ENCODE measurements at places on chromosomes 11 and 22.

DNA sequence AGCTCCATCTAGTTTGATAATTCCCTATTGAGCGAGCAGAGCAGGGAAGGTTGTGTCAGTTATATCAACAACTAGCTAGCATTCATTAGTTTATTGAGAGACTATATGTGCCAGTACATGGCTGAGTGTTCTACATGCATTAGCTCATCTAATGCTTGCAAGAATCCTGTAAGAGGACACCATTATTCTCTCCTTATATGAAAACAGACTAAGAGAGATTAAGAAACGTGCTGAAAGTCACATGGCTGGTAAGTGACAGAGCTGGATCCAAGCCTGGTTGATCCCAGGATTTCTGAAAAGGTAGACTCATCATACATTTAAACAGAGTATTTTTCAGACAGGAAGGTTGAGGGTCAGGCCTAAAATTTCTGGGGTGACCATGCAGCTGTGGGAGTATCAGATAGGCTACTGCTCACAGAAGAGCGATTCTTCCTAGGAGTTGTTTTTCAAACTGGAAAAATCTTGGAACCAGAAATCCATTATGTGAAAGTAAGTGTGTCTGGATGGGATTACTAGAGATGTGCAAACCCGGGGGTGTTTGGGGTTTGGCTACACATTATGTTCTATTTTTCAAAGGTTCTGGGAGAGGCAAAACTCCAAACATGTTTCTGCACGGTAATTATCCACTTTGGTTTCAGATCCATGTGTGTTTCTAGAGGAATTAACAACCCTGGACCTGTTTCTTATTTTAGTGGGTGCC, 213.3 kb downstream of the FAM76B start:
- no peak for DNase-seq

DNA sequence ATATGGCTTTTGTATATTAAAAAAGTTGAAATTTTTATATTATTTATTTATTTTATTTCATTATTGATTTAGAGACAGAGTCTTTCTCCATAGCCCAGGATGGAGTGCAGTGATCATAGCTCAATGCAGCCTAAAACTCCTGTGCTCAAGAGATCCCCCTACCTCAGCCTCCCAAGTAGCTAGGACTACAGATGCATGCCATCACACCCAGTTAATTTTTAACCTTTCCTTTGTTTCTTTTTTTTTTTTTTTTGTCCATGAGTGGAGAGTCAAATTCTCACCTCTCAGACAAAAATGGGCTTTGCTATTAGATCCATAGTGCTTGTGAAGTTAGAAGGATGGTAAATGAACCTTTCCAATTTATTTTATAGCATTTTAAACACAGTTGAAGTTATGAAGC, 182.5 kb downstream of the SOX6 start:
- no peak for DNase-seq

DNA sequence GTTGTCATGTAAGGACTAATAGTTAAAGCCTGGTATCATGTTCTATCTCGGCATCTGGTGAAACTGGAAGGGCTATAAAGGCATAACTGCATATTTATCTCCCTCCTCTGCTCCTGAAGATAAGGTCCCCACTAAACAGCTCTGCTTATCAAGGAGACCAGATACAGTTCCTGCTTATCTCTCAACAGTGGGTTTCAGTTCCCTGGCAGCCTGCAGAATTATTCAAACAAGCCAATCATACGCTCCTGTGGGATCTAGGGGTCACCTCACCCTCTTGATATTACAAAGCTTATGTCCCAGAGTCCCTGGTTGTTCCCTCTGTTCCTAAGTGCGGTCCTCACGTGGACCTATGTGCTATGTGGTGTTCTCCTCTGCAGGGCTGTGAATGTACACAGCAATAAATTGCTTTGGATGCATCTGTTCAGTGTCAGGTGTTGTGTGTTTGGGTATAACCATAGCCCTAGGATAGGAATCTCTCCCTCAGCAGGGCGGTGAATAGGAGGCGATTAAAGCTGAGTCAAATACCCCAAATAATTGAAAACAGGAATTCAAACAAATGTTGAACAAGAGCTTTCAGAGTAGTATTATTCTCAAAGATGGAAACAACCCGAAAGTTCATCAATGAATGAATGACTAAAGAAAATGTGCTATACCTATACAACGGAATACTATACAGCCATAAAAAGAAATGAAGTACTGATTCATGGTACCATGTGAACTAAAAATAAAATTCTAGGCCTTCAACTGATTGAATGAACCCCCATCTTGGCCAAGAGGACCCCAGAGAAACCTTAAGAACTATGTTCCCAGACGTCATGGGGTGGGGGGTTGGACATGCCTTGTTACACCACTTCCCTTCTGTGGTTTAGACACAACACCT, 3.1 kb upstream of the OOSP4A start:
- no peak for DNase-seq

GRCh38 chr22:39439170-39439569, 17.6 kb upstream of the MGAT3 start:
- no peak for DNase-seq

- no peak for DNase-seq
Measured at GRCh38 chr22:27574002-27574366, 227.6 kb downstream of the MN1 start.

GRCh38 chr11:12275818-12276217, 101.6 kb upstream of the PARVA start:
- no peak for DNase-seq

GRCh38 chr11:93303689-93304088, 26.9 kb upstream of the DEUP1 start:
- no peak for DNase-seq

DNA sequence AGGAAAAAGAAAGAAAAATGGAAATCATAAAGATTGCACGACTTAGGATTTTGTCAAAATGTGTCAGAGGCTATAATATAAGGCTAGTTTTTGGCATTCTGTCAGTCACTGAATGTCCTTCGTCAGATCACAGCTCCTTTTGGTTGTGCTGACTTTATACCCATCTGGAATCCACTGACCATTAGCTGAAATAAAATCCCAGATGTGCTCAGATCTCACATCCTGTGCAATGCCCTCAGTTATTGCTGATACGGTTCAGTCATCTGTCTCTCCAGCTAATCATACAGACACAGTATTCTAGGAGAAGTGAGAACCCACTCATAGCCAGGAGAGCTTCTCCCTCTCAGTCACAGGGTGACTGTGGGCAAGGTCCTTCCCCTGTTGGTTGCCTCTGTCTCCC, 11.5 kb downstream of the CD44 start:
- DNase-seq = no peak

- DNase-seq = no peak
Measured at GRCh38 chr11:6402061-6402470, 11.8 kb downstream of the SMPD1 start.

DNA sequence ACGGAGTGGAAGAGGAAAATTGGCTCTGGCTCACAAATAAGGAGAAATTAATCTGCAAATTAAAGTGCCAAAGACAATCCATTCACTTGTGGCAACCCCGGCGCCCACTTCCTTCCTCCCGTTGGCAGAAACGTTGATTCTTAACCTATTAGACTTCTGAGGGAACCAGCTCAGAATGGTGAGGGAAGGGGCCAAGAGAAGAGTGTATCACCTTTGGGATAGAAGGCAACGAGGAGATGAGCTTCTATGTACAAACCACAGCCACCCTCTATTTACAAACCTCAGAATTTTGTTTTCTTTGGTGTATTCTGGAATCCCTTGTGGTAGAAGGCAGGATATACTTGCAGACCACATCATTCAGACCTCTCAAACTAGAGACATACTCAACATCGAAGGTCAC, 1.1 kb downstream of the MB start:
- no peak for DNase-seq

- DNase-seq = no peak
Measured at GRCh38 chr11:23423656-23424055, 563.4 kb upstream of the CCDC179 start.

DNA sequence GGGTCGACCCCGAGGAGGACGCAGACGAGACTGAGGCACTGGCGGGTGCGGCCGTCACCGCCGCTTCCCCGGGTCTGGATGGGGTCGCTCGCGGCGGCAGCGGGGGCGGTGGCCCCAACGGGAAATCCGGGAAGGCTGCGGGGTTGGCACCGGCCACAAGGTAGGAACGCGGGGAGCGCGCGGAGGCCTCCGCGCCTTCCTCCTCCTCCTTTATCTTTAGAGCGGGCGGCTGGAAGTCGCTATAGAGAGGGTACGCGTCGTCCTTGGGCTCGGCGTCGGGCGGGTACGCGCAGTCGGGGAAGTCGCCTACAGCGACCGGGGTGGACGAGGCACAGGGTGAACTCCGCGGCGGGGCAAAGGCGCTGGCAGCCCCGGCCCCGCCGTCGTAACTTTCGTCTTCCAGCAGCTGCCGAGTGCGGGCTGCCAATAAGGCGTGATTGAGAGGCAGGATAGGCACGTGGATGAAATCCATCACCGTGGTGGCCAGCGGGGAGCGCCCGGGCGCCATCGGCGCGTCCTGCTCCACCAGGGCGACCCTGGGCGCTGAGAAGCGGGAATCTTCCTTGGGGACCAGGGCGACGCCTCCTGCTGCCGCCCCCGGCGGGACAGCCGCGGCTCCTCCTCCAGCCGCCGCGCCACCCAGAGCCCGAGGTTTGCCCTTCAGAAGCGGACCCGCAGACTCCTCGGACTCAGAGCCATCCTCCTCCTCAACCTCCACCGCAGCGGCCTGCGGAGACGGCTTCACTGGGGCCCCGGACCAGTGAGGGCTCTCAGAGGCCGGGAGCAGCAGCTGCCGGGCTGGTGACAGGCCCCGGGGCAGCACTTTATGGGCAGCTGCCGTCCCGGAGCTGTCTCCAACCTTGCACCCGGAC, 1.7 kb downstream of the PGR start:
- peak; percentile 21 for DNase-seq

- no peak for DNase-seq
Measured at GRCh38 chr22:44379817-44380755, 67.3 kb upstream of the SHISAL1 start.

GRCh38 chr11:112837162-112837826, 123.9 kb upstream of the NCAM1 start:
- DNase-seq = no peak

GRCh38 chr11:923691-924405, 1.8 kb upstream of the AP2A2 start:
- no peak for DNase-seq

DNA sequence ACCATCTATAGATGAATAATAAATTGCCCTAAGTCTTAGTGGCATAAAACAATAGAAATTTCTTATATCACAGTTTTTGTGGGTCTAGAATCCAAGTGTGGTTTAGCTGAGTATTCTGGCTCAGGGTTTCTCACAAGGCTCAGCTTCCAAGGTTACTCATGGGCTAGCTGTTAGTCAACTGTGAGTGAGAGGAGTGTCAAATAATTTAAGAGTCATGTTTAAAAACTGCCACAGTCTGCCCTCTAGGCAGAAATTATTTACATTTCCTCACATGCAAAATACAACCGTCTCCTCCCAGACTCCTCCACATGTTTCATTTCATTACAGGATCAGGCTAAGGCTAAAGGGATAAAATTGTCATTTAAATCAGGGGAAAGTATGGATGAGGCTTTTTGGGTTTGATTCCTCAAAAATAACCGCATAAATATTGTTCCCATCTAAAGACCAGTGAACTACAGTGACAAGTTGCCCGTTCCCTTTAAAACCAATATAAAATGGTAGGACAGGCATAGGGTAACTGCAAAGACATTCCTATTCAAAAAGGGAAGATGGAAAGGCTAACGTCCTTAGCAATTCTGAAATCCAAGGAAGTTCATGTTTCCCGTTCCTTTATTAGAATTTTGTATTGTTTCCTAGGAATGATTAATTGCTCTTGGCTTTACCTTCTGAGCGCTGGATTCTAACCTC, 324.3 kb downstream of the DYNC2H1 start:
- DNase-seq = no peak

GRCh38 chr11:20360650-20361049, 2.9 kb upstream of the HTATIP2 start:
- DNase-seq = no peak

GRCh38 chr11:63737718-63738117, 30.9 kb downstream of the ZFTA start:
- DNase-seq = no peak

GRCh38 chr11:61353131-61354067, 8.3 kb downstream of the CYB561A3 start:
- DNase-seq = no peak

GRCh38 chr11:18221274-18221876, 15.2 kb downstream of the SAA4 start:
- no peak for DNase-seq

DNA sequence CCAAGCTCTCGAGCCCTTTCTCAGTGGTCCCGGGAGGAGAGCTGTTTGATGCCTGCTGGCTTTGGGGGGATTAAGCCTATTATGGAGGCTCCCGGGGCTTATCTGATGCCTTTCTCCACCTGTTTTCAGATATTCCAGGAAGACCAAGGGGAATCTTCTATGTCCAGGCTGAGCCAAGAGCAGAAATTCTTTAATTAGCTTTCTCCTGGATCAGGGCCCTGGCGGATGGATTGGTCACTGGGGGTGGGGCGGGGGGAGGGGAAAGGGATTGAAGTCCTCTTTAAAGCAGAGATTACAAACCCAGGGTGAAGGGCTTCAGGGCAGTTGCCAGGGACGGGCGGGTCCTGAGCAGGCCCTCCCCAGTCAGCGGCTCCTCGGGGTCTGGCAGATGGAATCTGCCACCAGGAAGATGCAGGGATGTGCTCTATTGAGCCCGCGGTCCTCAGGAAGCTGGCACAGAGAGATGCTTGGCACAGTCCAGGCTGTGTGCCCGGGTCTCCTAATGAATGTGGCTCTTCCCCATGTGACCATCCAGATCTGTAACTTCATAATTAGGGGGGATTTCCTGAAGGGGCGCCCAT, 33.6 kb downstream of the MACROD1 start:
- DNase-seq = peak; percentile 53

DNA sequence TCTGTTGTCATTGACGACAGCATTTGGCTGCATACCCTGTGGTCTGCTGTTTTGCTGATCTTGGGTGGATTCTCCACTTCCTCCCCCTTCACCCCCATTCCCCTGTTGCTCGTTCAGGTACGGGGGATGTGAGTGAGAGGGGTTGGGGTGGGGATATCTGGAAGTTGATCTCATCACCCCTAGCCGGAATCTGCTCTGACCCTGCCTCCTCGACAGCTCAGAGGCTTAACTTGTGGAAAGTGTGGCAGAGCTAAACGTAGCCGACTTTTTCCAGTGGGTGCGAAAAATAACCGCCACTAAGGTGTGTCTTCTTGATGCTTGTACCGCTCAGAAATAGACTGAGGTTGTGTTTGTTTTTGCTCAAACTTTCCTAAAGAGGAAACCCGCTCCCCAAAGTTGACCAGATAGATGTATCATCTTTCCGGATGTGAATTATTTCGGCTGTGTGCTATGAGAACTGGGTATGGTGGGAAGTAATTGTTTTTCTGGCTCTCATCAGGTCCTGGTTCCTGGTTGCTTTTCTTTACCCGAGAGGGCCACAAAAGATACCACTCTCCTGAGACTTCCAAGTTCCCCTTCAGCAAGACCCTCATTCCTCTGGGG, 6.6 kb downstream of the ZBTB16 start:
- DNase-seq = no peak

GRCh38 chr11:33476945-33477606, 219.9 kb downstream of the HIPK3 start:
- no peak for DNase-seq

DNA sequence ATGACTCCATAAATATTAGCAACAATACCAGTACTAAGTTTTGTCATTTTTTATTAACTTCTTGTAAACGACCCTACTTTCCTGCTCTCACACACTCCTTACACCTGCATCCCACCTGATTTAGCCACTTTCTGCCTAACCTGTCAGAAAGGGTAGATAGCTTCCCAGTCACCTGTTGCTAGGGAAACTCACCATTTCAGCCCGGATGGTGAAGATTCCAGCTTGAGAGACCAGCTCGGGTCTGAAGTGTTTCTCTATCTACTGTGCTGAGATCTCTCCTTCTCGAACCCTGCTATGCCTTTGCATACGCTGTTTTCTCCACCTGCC, at the start of gene PARVG:
Gene PARVG, plus strand, starts transcription at position 220 of the 327 bp plus-strand sequence. CDS start 2,405 bp downstream, outside the sequence.
- no peak for DNase-seq

- no peak for DNase-seq
Measured at GRCh38 chr22:48642550-48642949, 1185.1 kb downstream of the BRD1 start.
